Right atrium auricular region (tissue), 2 donors: ENCODE measurements at places on chromosomes 1 and 21. TPM values are rescaled to one million over a fixed set of nuclear protein-coding genes. Genes with fewer than 3 reads are reported as not detected.

OR2T35 gene
- not detected for total RNA-seq

GRCh38 chr1:162859191-162859590 lies 1.8 kb downstream of the CCDC190 start:
- no peak for DNase-seq

GRCh38 chr1:20298626-20299025 lies 8.0 kb downstream of the VWA5B1 start:
- no peak for DNase-seq

- DNase-seq, result no peak
These were observed 12.6 kb downstream of the NHLH2 start for GRCh38 chr1:115828101-115829022.

ALX3 gene
- total RNA-seq, result not detected

DNA sequence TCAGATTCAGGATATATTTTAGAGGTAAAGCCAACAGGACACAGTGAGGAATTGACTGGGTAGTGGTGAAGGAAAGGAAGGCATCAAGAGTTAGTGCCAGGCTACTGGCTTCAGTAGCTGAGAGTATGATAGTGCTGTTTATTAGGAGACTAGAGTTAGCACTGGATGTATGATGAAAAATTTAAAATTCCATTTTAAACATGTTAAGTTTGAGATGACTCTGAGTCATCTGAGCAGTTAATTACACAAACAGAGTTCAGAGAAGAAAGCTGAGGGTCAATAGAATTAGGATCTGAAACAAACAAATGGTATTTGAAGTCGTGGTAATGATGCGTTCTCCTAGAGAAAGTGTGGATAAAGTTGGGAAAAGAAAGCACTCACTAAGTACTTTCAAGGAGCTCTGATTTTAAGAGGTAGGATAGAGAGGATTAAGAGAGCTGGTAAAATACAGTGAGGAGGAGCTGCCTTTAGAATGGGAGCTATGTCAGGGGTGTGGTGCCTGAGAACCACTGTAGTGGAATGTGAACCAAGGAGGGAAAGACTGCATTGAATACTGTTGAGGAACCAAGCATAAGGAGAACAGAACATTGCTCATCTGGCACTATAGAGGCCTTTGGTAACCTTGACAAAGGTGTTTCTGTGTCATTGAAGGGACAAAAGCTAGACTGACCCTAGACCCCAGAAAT lies 21.7 kb upstream of the SHCBP1L start:
- no peak for DNase-seq

DNA sequence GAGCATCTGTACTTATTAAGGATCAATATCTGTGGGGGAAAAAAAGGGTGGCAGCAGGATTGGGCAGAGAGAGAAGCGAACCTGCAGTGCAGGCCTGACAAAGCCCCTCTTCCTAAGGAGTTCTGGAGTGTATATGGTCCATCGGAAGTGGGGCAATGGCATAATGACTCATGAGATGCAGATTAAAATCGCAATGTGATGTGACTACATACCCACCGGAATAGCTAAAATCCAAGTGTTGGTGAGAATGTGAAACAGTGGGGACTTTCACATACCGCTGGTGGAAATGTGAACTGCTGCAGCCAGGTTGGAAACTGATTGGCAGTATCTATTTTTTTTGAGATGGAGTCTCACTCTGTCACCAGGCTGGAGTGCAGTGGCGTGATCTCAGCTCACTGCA lies 8.2 kb upstream of the CREG1 start:
- DNase-seq, result no peak

- DNase-seq, result no peak
These were observed 258.4 kb upstream of the HOOK1 start for GRCh38 chr1:59556398-59556797.

SPRR2D gene
- not detected for total RNA-seq

DNA sequence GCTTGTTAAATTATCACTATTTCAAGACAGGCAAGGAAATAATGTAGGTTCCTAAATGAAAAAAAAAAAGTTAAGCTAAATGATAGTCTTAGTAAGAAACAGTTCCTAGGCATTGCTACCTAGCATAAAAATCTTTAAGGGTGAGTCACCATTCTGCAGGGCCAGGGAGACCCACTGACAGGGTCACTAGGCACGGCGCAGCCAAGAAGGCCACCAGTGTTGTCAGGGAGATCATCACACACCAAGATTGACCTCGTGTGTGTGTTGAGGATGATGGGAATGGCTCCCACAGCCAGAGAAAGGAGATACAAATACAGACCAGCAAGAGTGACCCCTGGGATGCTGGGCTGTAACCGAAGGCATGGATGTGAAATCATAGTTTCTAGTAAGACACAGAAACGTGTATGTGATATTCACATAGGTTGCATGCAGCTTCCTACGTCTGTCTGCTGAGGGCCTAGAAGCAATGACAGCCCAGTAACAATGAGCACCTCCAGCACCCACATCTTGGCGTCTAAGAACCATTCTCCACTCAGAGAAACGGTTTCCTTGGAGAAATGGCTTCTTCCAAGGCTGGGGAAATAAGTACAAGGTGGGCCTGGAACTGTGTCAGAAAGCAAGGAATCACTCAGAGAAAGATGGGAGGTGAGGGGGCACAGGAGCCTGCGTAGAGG lies 29.1 kb downstream of the RIPK4 start:
- DNase-seq, result no peak

ZBTB8A gene
- 3.3 TPM for total RNA-seq

DNA sequence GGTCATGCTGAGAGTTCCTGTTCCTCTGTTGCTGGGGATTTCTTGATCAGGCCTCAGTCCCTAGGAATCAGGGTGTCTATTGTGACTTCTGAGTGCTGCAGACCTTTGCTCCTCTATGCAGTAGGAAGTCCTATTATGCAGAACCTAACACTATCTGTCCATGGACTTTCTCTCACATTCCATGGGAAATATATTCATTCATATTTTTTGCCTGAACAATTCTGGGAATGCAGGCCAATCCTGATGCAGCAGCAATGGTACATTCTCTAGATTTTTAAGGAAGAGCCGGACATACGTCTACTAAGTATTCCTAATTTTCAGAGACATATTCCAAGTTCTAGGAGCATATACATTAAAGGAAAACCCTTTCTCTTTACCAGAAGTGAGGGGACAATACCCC lies 61.1 kb upstream of the C1orf87 start:
- DNase-seq, result no peak

DNA sequence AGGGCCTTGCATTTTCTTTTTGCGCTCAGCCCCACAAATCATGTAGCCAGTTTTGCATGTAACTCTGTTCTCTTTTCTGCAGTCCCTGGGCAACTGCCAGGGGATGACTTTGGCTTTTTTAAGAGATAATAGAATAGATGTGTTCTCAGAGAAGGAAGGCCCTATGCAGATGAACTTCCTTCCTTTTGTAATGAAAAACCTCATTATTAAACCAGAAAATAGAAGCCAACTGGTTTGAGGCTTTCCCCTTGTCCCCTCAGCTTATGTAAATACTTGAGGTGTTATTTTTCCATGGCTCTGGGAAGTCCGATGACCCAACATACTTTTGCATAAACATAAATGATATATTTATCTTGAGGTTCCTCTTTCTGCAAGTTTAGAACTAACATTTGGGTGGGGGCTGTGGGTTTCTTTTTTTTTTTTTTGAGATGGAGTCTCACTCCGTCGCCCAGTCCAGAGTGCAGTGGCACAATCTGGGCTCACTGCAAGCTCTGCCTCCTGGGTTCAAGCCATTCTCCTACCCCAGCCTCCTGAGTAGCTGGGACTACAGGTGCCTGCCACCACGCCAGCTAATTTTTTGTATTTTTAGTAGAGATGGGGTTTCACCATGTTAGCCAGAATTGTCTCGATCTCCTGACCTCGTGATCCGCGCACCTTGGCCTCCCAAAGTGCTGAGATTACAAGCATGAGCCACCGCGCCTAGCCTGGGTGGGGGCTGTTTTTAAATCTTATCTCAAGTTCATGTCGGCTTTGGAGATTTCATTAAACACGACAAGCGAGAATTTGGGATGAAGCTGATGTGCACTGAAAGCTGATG lies 14.4 kb upstream of the FCRL5 start:
- DNase-seq, result no peak

GRCh38 chr1:111821121-111821745 lies 65.5 kb downstream of the DDX20 start:
- no peak for DNase-seq

TSPAN2 gene
- total RNA-seq, result 11.1 TPM

DNA sequence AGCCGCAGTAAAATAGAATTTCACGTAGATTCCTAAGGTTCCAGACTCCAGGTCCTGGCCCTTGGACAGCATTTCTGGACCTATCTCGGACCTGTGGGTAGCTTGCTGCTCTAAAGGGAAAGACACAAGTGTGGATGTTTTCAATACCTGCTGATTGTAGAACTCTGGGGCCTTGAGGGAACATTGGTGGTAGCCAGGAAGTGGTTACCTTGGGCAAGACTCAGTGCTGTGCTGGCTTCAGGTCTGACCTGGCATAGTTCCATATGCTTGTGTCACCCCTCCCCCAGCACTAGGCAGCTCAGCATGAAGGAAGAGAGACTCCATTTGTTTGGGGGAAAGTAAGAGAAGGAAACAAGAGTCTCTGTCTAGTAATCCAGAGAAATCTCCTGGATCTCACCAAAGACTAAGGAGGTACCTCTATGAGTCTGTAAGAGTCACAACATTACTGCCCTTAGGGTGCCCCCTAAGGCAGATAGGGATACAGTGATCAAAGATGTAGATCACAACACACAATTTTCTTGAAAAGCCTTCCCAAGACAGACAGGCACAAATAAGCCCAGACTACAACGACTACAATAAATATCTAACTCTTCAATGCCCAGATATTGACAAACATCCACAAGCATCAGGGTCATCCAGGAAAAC lies 398.8 kb downstream of the TGFB2 start:
- DNase-seq, result no peak

PTPN22 gene
- 0.33 TPM for total RNA-seq

DNA sequence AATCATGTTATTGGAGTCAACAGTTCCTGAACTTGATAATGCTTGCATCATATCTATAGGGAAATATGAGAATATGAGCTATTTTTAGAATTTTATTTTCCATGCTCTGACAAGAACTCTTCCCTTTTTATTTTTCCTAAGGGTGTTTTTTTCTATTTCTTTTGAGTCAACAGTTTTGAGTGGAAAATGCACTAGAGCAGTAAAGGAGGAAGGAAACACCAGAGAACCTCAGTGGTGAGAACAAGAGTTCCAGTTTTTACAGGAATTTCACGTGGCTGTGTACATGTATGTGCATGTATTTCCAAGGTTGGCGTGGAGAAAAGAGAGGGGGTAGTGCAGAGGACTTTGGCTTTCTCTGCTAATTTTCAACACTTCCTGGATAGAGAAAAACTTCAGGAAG lies 63.6 kb upstream of the TNFSF18 start:
- no peak for DNase-seq

DNA sequence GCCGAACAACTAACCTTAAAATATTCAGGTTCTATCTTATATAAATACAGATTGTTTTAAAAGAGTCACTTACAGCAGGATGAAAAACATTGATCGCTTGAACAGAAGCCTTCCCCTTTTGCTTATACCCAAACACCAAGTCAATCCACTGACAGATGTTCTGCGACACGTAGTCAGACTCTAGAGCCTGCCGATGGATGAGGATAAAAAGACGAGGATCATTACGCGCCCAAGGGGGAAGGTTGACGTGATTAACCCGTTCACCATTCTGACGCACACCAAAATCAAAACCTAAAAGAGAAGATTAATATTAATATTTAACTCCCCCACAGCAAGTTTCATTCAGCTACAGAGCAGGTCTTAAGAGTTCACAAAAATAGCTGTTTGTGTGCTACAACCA lies 59.4 kb upstream of the GNG4 start:
- DNase-seq, result no peak

OR2L13 gene
- not detected for total RNA-seq

OR2T33 gene
- total RNA-seq, result not detected

- no peak for DNase-seq
These were observed 10.7 kb downstream of the FMO2 start for GRCh38 chr1:171195767-171196166.

DNA sequence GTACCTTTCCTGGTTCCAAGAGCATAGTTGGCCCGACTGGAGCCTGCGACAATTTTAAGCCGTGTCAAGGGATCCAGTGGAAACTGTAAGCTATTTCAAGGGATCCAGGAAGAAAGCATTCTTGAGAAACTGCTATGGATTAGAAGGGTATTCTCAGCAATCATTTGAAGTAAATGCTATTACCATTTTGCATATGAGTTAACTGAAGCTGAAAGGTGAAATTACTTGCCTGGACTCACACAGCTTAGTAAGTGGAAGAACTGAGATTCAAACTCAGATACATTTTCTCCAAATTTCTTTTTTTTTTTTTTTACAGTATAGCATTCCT lies 589 bp downstream of the ZNF684 start:
- DNase-seq, result no peak

DNA sequence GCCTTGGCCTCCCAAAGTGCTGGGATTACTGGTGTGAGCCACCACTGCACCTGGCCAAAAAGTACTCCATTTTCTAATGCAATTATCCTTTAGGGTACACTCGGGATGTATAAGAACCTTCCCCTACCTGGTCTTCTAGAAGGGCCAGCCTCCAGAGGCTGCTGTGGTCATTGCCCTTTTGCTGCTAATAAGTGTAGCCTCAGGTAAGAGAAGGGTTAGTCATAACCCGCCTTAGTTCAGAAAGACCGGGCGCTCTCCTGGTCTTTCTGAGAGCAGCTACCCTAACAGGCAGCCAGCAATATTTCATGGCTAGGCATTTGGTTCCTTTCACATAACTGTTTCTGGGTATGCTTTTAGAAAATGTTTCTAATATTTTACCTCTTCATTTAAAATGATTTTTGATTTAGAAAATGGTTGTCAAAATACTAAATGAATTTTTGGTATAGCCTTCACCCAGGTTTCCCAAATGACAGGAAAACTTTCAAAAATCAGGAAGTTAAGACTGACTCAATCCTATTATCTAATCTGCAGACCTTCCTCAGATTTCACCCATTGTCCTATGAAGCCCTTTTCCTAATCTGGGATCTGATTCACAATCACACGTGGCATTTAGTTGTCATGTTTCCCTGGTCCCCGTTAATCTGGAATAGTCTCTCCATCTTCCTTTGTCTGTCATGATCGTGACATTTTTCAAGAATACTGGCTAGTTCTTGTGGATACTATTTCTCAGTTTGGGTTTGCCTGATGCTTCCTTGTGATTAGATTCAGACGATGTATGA lies 479.0 kb downstream of the SIPA1L2 start:
- DNase-seq, result no peak

MIXL1 gene
- not detected for total RNA-seq

DCST1 gene
- not detected for total RNA-seq

OSCP1 gene
- total RNA-seq, result 4.9 TPM

FCN3 gene
- 21.1 TPM for total RNA-seq
